Kidney capillary endothelial cell (primary cell): ENCODE measurements at places on chromosomes 2 and 18.

- DNase-seq, result no peak
Measured at GRCh38 chr2:161766334-161766733, 142.1 kb downstream of the SLC4A10 start.

- no peak for DNase-seq
Measured at GRCh38 chr18:43276491-43276890, 799 bp downstream of the SYT4 start.

DNA sequence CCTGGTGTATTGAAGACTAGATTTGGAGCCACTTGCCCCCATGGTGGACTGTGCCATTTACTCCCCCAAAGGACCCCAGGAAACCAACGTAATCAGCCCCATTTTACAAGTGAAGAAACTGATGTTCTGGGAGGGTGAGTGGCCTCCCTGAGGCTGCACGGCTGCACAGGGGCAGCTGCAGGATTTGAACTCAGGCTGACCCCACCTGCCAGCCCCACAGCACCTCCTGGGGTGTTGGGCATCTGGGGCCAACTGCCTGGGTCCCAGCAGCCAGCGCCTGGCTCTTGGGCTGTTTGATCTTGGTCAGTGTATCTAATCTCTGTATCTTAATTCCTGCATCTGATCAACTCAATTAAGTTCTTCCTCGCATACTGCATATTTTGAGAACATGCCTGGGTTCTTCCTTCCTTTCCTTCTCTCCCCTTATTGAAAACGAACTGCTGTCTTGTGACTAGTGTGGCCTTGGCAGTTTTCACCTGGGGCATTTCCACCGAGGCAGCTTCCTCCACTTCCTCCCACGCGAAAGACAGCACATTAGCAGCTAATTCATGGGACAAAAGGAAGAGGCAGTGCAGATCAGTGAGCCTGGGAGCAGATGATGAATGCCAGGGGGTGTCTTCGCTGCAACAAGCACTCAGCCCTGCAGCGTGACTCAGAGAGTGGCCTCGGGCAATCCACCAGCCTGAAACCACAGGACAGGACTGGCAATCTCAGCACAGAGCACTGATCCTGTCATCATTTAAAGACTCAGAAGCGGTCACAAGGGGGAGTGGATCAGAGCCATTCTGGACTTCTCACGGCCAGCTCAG, 184.1 kb upstream of the RAB12 start:
- no peak for DNase-seq

DNA sequence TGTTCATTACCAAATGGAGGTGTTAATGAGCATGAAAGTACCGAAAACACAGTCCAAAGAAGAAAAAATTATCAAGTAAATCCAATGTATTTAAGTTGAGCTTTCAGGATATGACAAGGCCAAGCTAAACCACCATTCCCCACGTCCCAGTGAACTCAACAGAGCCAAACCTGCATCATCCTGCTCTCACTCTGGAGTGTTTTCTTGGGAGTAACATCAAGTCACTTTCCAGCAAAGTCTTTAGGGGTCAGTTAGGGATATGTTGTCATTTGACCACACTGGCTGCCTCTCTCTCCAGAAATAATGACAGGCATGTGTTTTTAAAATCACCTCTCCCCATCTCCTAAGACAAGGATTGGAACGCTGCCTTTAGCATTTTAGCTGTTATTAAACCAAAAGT, 140.5 kb downstream of the SRBD1 start:
- DNase-seq, result no peak

DNA sequence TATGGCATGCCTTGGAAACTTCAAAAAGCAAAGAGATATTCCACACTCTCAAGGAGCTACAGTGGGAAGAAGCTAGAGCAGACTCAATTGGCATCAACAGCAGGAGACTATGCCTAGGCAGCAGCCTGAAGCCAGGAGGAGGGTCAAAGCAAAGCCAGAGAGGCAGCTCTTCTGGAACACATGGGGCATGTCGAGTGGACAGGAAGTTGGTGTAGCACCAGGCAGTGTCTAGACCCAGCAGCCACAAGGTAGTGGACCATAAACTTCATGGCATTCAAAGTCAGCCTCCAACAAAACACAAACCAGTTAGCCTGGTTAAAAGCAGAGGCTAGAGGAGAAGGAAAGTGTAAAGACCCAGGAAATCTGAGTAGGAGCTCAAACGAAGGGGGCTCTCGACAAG, 311.2 kb upstream of the PKDCC start:
- DNase-seq, result no peak

DNA sequence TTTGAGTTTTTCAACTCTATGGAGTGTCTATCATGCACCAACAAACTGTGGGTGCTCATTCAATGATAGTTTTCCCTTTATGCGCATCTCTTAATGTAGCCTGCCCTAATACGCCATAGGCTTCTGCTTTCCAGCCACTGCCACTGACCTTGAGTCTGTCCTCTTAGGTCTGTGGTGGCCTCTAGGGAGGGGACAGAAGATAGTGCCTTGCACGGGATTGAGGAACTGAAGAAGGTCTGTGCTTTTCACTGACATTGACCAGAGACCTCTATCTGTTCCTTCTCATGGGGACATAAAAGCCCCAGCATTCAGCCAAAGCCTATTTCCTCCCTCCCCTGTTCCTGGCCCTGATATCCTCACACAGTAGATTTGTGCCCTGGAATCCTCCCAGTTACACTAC, 2.3 kb downstream of the GCKR start:
- no peak for DNase-seq

GRCh38 chr2:64401529-64401880, 52.5 kb upstream of the LGALSL start:
- DNase-seq, result no peak

DNA sequence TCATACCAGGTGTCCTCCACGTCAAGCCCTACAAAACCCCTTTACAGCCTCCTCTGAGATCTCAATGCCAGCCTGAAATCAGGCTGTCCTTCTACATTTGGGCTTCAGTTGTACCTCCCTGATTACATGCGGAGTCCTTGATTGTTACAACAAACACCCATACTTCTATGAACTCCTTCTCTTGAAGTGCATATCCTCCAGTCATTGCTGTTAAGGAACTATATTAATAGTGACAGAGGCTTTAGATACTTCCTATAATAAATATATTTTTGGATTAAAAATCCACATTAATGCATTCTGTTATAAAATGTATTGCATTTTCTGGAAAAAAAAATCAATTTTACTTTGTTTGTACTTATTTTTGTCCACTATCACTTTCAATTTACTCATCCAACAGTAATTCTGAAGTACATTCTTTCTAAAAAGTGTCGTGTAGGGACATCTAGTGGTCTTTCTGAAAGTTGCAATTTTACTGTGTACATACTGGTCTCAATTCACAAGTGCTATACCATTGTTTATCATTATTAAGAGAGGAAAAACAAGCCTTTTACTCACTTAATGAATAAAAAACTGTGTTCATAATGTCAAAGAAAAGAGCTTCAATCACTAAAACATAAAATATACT, 316.4 kb downstream of the DSEL start:
- DNase-seq, result peak; percentile 63
